Activated naive CD4-positive, alpha-beta T cell (primary cell): ENCODE measurements at places on chromosomes 11 and 22.
A peak's percentile ranks its signal among the peaks of the same experiment; 100 is the strongest.

GRCh38 chr11:61524446-61524845 is 15.9 kb downstream of the LRRC10B start:
- DNase-seq, result no peak

DNA sequence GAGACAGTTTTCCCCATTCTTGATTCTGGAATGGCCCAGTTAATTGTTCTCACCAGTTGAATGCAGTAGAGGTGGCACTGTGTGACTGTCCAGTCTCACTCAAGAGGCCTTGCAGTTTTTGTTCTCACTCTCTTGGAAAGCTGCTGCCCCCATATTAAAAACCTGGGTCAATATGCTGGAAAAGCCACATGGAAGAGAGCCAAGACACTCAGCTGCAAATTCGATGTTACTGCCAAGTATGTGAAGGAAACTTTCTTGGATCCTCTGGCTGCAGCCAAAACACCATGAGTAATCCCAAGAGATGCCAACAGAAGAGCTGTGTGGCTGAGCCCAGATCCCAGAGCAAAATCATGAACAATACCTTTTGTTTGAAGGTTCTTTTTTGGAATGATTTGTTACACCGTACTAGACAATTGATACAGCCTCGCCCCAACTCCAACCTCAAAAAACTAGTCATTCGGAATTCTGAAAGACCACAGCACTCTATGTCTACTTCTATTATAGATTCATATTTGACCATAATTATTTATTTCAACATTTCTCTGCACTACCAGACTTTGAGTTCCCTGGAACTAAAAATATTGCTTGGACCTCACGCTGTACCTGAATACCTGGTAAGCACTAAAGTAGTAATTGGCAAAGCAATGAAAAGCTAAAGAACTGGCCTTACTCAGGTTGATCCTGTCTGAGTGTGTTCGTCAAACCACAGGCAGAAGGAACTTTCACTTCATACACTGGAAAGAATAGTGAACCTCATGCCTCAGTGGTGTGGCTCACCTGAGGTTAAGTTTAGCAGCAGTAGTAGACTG is 378.8 kb downstream of the ETS1 start:
- DNase-seq, result no peak

GRCh38 chr22:17897858-17898257 is 123.6 kb upstream of the BID start:
- DNase-seq, result no peak

- no peak for DNase-seq
Measured at GRCh38 chr11:96023275-96023674, 99.4 kb upstream of the MTMR2 start.

DNA sequence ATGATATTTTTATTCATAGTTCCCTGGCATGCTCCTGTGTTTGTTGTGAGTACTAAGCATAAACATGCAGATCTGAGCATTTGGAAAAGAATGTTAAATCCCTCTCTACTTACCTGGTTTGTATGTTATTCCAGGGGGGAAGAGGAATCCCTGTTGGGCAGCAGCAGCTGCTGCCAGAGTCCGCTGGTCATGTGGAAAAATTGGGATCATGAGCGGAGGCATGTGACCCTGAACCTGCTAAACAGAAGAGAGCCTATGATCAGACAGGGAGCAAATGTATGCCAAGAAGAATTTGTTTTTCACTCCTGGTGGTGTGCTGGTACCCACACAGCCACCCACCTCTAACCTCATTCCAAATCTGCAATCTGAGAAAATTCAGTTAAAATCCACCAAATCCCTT is 244.7 kb downstream of the SOX6 start:
- DNase-seq, result no peak

GRCh38 chr11:100302824-100303223 is 384.3 kb upstream of the ARHGAP42 start:
- no peak for DNase-seq

DNA sequence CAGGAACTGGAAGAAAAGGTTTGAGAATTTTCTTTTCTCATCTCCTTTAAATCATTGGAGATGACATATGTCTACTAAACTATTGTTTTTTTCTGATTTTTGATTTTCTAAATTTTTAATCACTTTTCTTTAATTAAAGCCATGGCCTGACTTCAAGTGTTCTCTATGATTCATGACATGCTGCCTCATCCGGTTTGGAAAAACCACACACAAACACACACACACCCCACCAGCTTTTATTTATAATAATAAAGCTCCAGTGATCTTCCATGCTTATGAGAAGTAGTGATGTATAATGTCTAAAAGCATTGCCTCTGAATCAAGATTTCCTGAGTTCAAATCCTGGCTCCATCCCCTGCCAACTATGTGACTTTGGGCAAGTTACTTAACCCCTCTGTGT is 179.2 kb downstream of the SPON1 start:
- no peak for DNase-seq

- DNase-seq, result no peak
Measured at GRCh38 chr11:6746086-6746618, 25.6 kb downstream of the OR2AG2 start.

DNA sequence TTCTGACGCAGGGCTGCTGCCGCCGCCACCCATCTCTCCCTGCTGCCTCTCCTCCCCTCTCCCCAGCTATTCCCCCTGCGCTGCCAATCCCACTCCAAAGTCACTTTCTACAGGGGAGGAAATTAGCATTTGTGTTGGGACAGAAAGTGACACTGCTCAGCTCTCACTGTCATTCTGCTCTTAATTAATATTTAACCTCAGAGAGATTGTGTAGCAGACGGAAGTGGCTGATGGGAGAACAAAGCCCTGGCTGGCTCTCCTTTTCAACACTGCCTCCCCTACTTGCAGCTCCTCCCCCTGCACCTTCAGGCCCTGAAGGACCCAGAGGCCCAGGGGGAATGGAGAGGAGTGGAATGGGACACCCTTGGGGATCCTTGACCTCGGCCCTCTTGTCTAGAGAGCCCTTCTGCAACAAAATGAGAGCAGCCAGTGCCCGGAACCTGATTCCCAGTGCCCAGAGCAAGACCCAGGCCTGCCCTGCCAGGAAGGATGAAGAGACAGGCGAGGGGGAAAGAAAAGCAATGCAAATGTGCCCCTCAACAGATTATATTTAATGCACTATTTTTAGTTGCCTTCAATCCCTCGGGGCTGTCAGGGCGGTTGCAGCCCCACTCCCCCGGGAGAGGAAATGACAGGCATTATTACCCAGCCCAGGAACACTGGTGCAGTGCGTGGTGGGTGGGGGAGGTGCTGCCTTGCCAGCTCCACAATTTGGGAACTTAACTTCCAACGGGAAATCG is 14.6 kb upstream of the NRGN start:
- DNase-seq, result no peak

DNA sequence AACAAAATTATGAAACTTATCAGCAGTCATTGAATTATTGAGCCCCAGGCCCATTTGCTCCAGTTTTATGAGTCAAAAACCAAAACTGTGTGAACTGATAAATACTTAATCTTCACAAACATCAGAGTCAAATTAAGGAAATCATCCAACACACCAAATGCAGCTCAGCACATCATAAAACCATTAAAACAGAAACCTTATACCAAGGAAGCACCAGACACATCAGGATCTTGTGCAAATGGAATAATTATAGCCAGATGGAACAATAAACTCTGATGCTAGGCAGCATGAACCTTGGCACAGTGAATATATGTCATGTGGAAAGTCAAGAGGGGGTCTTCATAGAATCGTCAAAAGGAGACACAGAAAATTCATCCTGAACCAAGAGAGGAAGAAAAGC is 410.7 kb upstream of the API5 start:
- no peak for DNase-seq

- no peak for DNase-seq
Measured at GRCh38 chr11:69445131-69445470, 36.4 kb upstream of the LINC01488 start.

DNA sequence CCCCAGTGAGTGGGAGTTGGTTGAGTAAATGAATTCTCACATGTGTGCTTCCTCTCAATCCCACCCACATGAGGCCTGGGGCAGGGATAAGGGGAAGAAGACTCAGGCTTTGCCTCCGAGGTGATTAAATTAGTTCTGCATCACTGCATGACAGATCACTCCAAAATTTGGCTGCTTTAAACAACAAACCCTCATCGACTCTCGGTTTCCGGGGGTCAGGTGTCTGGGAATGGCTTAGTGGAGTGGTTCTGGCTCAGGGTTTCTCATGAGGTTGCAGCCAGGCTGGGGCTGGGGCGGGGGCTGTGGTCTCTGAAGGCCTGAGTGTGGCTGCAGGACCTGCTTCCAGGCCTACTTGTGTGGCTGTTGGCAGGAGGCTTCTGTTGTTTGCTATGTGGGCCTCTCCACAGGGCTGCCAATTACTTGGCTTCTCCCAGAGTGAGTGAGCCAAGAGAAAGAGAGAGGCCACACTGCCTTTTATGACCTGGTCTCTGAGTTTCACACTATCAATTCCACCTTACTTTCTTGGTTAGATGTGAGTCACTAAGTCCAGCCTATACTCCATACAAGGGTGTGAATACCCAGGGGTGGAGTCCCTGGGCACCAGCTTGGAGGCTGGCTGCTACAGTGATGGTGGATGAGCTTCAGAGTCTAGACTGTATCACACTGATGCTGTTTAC is 15.9 kb downstream of the MOGAT2 start:
- no peak for DNase-seq

DNA sequence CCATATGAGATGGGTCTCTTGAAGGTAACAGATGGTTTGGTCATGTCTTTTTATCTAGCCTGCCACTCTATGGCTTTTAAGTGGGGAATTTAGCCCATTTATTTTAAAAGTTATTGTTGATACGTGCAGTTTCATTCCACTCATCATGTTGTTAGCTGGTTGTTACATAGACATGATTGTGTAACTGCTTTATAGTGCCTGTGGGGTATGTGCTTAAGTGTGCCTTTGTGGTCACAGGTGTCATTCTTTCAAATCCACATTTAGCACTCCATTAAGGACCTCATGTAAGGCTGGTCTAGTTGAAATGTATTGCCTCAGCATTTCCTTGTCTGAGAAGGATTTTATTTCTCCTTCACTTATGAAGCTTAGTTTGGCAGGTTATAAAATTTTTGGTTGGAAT is 263.8 kb upstream of the LUZP2 start:
- DNase-seq, result no peak

DNA sequence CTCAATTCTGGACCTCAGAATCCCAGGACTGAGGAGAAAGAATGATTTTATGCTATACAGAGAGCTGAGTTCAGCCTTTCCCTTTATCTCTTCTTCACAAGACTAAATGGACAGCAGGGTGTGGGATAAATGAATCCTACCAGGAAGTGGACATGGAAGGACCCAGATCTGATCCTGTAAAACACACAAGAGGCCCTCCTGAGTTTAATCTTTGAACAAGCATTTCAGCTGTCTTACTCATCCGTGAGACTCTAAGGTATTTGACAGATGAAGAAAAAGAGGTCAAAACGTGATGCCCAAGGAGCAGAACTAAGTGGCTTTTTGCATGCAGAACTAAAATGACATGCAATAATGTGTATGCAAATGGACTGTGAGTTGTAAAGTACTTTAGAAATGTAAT is 511.3 kb downstream of the DLG2 start:
- DNase-seq, result no peak

DNA sequence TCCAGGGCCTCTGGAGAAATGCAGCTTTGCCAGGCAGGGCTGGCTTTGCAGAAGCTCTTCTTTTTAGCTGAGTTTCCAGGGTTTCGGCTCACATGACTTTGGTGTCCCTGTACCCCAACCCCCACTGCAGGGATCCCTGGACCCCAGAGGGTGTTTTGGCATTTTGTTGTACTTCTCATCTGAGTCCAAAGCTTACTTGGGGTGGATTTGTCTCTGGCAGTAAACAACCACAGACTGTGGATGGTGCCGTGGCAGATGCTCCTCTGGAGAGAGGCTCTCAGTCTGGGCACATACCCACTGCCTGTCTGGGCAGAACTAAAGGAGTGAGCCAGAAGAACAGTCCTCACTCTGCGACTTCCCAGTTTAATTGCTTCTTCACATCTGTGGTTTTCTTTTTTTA is 49.6 kb downstream of the COMMD9 start:
- no peak for DNase-seq

GRCh38 chr22:31313366-31314147 is 21.3 kb upstream of the PIK3IP1 start:
- peak; percentile 56 for DNase-seq

GRCh38 chr11:126544108-126545056 is 188.9 kb downstream of the ST3GAL4 start:
- no peak for DNase-seq

DNA sequence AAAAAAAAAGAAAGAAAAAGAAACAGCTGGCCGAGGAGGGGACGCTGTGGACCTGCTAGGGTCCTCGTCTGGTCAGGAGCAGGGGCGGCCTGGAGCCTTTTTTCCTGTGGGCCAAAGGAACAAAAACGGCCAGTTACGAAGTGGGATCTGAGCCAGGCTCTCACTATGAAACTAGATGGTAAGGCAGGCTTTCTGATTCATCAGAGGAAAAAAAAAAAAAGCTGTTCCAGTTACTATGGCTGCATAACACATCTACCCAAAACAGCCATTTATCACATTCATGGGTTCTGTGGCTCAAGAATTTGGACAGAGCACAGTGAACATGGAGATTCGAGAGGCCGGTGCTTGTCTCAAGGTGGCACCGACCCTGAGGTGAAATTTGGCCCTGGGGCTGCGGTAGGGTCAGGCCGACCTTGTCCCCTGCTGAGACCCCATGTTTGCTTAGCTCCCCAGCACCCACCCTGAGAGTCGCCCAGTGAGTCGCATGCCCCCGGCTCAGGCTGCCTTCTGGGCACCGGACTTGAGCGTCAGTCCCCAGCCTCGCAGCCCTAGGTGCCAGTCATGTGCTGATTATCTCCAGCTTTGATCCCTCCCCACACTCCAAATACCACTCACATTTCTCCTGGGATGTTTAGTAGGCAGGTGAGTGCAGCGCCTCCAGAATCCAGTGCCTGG is 34.2 kb downstream of the MRGPRD start:
- DNase-seq, result no peak
